ENCODE measurements at places on chromosomes 3 and 15. TPM values are rescaled to one million over a fixed set of nuclear protein-coding genes. Genes with fewer than 3 reads are reported as not detected.

The EPHA6 gene
- total RNA-seq, result 0.46 TPM

The ACTRT3 gene
- total RNA-seq, result 3.8 TPM

The GRK7 gene
- not detected for total RNA-seq

The CORO2B gene
- total RNA-seq, result 13.5 TPM

The TM4SF1 gene
- total RNA-seq, result 304 TPM

The LAMB2 gene
- total RNA-seq, result 116 TPM

The PFKFB4 gene
- total RNA-seq, result 8.8 TPM

The CCDC54 gene
- total RNA-seq, result not detected

The IL5RA gene
- total RNA-seq, result not detected

The PDZRN3 gene
- total RNA-seq, result 0.22 TPM

The COLQ gene
- total RNA-seq, result 0.14 TPM

The AHSG gene
- not detected for total RNA-seq

The FOXL2 gene
- 1.5 TPM for total RNA-seq

The ALG1L2 gene
- total RNA-seq, result not detected

The CHRD gene
- not detected for total RNA-seq

The SHC4 gene
- total RNA-seq, result 9.3 TPM

The C3orf20 gene
- not detected for total RNA-seq

The SH3GL3 gene
- total RNA-seq, result 1.0 TPM

The FGD5 gene
- 0.06 TPM for total RNA-seq

DNA sequence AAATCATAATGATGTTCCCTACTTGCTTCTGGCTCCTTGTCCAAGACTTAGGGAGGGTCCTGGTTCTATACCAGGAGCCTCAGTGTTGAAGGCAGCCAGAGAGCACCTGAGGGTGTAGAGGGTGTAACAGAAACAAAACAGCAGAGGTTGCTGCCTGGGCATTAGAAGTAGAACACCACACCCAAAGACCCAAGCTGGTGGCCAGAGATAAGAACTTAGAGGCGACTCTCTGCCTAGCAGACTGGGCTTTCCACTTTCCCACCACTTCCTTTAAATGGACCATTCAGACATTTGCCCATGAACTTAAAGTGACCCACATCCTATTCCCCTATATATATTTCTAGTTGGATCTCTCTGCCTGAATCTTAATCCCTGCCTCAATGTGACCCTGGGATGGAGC lies 189.8 kb downstream of the KLF13 start:
- DNase-seq, result no peak

DNA sequence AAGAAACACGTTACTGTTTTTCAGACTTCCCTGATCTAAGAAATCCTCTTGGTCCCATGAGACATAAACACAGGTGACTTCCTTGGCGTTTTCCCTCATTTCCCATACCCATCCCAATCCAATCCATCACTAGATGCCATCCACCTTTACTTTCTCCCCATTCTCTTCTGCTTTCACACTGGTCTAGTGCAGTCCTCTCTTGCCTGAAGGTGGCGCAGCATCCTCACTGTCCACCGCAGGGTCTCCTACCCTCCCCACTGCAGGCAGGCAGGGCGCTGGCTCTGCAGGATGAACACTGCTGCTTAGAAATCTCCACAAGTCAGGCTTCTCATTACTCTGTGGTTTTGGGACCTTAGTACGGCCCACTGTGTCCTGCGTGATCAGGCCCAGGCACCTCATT lies 58.2 kb downstream of the RAB7A start:
- no peak for DNase-seq

DNA sequence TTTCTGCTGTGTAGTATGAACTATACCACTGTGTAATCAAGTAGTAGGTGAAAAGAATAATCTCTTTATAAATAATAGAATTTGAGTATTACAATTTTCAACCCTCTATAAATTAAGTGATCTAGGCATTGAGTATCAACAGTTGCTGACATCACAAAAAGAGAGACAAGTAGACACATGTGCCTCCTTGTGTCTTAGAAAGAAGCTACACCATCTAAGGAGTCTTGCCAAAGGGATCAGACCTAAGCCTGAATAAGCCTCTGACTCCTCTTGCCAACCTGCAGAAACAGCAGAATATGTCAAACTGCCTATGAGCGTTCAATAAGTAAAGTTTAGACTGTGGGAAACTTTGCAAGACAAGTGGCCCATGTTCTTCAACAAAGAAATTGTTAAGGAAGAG lies 5.8 kb upstream of the MTMR10 start:
- no peak for DNase-seq

GRCh38 chr3:48847053-48847503 lies 596 bp downstream of the PRKAR2A start:
- DNase-seq, result no peak

GRCh38 chr3:141164852-141165251 lies 66.8 kb upstream of the PXYLP1 start:
- DNase-seq, result no peak

- DNase-seq, result no peak
Measured at GRCh38 chr3:141373768-141374526, 5.6 kb downstream of the ZBTB38 start.

DNA sequence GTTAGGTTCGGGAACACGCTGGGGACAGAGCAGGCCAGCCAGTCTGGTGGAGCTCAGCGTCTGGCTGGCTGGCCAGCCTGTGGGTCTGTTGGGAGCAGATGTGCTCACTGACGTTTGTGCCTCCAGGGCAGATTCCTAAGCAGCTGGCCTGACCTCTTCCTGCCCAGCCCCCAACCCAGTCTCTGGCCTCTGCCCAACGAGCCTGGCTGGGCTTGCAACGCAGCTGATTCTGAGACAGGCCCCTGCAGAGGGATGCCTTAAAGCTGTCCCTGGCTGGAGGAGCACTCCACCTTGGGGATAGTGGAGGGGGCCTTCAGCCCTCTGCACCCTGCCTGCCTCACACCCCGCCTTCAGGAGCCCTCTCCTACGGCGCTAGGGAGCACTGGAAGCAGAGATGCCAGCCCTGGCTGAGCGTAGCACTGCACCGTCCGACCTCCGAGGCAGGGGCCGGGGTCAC lies 46.0 kb downstream of the KLF13 start:
- DNase-seq, result no peak

DNA sequence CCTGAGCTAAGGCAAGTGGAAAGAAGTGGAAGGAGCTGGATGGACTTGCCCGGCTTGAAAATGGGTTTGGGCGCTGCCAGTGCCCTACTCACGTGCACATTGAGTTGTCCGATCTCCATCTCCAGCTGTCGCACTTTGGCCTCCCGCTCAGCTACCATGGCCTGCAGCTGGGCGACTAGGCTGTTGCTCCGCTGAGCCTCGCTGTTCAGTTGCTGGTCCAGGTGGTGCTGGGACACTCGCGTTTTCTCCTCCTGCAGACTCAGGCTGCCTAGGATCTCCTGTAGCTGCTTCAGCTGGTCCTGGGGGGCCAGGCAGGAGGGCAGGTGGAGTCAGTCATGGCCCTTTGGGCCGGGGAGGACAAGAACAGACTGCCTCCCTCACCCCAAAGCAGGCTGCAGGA lies 33.0 kb upstream of the HHATL start:
- no peak for DNase-seq

DNA sequence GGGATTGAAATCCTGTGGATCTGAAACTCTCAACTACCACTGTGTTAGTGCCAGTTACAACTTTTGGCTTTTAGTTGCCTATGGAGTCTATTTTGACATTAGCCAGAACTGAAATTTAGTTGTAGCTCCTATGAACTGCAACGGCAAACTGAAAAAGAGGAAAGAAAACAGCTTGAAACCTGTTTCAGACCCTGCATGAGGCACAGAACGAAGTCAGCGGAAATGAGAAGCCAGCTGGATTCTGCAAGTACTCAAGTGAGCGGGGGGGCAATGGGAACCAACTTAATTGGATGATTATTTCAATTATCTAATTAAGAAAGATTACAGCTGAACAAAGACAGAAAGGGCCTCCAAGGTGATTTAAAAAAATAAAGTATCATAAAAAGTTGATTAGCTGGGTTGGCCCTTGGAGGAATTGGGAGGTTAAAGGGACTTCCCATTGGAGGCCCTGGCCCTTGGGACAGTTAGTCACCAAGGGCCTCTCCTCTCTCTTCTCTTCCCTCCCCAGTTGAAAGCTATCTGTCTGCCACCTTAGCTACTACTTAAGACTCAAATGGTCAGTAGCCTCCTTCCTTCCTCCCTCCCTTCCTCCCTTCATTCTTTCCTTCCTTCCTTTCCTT lies 352.1 kb downstream of the SHQ1 start:
- DNase-seq, result no peak

DNA sequence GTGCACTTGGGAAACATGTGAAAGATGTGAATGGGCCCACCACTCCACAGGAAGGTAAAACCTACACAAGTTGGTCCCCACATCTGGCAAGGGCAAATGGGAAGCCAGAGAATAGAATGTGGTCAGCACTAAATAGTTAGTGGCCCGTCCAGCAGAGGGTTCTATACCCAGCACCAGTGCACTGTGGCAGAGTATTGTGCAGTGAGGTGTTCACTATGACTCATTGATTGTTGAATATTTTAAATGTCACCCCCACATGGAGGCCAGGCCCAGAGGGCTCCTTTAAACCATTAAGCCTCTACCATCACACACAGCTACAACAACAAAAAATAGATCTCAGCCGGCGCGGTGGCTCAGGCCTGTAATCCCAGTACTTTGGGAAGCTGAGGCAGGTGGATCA lies 11.7 kb downstream of the FRMD5 start:
- DNase-seq, result no peak

DNA sequence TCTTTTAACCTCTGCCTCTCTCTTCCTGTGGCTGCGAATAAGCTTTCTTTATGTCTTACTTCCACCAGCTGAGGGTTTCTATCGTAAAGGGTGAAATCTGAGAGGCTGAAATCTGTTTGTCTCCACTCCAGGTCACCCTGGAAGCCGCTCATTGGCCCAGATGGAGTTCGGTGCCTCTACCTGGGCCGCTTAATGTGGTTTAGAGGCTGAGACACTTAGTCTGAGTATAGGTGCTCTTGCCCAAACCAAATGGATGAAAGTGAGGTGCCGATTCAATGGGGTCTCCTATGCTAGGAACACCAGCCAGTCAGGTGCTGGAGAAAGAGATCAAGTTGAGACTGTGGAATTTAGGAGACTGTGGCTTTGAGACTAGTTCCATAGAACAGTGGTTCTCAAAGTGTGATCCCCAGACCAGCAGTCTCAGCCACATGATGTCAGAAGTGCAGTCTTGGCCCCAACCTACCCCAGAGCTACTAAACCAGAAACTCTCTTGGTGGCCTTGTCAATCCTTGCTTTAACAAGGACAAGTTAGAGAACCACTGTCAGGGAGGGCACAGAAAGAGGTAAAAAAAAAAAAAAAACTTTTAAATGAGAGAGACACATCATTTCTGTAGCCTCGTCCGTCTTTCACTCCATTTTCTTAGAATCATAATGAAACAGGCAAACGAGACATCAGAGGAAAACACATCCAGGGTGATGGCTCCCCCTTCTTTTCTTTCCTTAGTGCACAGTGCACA lies 54.9 kb upstream of the CCR2 start:
- no peak for DNase-seq

DNA sequence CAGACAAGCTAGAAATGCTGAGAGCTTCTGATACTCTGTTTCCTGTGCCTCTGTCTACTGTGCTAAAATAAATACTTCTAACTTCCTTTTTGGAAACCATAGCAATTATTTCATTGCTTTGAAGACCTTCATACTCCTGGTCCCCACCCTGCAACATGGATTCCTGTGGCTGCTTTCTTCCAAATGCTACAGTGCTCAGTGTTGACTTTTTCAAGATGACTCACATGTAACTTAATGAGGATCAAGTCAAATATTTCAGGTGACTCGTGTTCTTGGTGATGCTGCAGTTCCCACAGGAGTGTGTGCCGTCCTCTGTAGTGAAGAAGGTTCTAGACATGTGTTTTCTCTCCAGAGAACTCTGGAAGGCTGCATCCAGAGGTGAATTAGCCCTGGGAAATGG lies 288.6 kb downstream of the CLSTN2 start:
- peak; percentile 52 for DNase-seq

DNA sequence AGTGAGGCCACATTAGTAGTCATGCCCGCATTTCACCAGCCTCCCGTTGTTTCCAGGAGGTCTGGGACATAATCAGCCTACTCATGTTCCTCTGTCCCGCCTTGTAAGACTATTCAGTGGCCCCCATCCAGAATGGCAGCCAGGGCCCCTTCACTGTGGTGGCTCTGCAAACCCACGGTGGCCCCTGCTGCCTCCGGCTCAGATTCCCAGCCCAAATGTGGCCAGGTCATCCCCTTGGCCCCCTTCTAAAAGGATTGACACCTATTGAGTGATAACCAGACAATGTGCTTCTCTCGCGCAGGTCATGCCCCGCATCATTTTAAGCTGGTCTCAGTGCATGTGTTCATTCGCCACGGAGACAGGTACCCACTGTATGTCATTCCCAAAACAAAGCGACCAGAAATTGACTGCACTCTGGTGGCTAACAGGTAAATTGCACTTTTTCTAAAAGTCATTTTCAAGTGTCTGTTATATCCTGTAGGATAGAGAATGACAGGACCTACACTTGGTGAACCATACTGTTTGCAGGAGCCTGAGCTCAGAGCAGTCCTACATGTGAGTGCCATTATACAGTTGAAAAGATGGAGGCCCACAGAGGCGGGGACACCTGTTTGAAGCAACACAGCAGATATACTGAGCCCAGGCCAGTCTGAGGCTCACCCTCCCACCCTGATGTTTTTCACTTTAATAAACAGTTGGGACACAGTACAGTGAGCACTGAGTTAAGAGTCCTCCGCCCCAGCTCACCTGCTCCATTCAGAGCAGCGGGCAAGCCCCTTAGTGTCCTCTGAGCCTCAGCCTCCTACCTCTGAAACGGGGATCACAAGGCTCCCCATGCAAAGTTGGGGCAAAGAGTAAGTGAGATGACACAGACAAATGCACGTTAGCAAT lies 47.7 kb downstream of the PXYLP1 start:
- no peak for DNase-seq

- no peak for DNase-seq
Measured at GRCh38 chr3:150723946-150724345, 20.2 kb upstream of the ERICH6 start.

GRCh38 chr3:15601399-15602145 lies at the start of the genes BTD and HACL1:
Gene BTD (plus strand): TSS chr3:15601745. CDS start chr3:15635440, 33,695 bp downstream.
Gene HACL1 (minus strand): TSS chr3:15601569. CDS start chr3:15601463, 106 bp downstream.
- DNase-seq, result peak; percentile 93

- no peak for DNase-seq
Measured at GRCh38 chr3:14007006-14007405, 117.7 kb downstream of the CHCHD4 start.

- no peak for DNase-seq
Measured at GRCh38 chr15:79185199-79185598, 94.6 kb upstream of the RASGRF1 start.

GRCh38 chr3:46724424-46724823 lies 6.8 kb upstream of the PRSS50 start:
- DNase-seq, result no peak

- no peak for DNase-seq
Measured at GRCh38 chr3:123419181-123419849, 29.6 kb downstream of the ADCY5 start.

- no peak for DNase-seq
Measured at GRCh38 chr3:30476368-30477084, 129.9 kb upstream of the TGFBR2 start.

DNA sequence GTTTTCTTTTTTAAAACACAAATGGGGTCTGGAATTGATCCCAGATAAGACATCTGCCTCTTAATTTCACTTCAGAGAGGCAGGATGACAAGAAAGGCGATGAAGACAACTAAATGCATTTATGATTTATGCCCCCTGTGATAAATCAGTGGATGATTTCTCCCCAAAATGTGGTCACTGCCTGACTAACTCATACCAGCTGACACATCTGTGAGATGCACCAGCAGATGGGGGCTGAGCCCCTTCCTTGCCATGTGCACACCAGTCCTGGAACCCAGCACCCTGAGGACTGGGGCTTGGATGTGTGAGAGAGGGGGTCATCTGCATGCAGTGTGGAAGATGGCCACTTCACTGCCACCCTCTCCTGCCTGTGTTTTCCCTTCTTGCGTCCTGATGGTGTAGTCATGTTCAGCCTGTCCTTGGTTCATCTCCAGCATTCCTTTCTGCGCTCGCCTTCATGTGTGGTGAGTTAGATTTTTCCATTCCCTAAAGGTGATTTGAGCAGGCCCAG lies 264.3 kb downstream of the LRTM1 start:
- no peak for DNase-seq

Measured in epithelial cell of proximal tubule (primary cell).